CD4-positive, alpha-beta T cell (primary cell): ENCODE measurements at places on chromosomes 6 and 20. TPM values are rescaled to one million over a fixed set of nuclear protein-coding genes. Genes with fewer than 3 reads are reported as not detected.

The SUMO4 gene
- total RNA-seq = 8.7 TPM

The VSX1 gene
- total RNA-seq = not detected

The RAB44 gene
- 0.22 TPM for total RNA-seq

The CLPSL2 gene
- total RNA-seq = not detected

GRCh38 chr20:36670665-36671357 is 24.8 kb upstream of the SLA2 start:
- H3K36me3 ChIP-seq = peaks cover 9% of the 10 kb centered on the region
- no peak overlapping the region for H3K4me3 ChIP-seq
- no peaks in the 10 kb centered on the region for H3K27me3 ChIP-seq
- no peak for DNase-seq
- no peaks in the 10 kb centered on the region for H3K4me1 ChIP-seq

DNA sequence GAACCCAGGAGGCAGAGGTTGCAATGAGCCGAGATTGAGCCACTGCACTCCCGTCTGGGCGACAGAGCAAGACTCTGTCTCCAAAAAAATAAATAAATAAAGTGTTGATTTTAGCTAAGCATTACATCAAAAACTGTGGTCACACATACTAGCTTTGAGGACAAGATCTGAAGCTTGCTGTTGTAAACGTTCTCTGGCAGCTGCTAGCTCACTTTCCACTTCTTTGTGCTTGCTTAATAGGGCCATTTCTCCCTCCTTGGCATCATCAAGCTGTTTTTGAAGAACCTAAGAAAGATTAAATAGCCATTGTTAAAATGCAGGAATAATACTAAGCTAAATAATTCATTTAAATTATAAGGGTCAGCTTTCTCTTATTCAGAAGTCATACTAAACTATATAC is 55.7 kb downstream of the FAM184A start:
- H3K36me3 ChIP-seq = peaks cover 2% of the 10 kb centered on the region
- no peak for DNase-seq
- H3K27me3 ChIP-seq = no peaks in the 10 kb centered on the region
- H3K27ac ChIP-seq = no peak overlapping the region
- H3K4me3 ChIP-seq = no peak overlapping the region
- no peaks in the 10 kb centered on the region for H3K4me1 ChIP-seq

DNA sequence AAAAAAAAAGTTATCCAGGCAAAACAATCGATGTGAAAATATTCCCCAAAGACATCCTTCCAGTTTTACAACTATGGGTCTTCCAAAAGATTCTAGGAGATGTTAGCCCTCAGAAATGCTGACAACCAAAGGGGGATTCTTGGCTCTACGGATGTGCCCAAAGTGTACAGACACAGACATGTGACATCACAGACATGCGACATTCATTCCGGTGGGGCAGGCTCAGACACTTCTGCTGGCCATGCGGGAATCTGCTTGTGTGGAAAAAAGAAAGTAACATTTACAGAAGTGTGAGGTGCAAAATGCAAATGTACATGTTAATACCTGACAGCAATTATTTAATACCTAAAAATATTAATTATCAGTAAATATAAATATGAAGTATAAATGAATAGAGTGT is 268.6 kb downstream of the FOXC1 start:
- no peaks in the 10 kb centered on the region for H3K36me3 ChIP-seq
- no peak overlapping the region for H3K27ac ChIP-seq
- no peaks in the 10 kb centered on the region for H3K27me3 ChIP-seq
- H3K4me3 ChIP-seq = no peak overlapping the region
- no peak for DNase-seq

DNA sequence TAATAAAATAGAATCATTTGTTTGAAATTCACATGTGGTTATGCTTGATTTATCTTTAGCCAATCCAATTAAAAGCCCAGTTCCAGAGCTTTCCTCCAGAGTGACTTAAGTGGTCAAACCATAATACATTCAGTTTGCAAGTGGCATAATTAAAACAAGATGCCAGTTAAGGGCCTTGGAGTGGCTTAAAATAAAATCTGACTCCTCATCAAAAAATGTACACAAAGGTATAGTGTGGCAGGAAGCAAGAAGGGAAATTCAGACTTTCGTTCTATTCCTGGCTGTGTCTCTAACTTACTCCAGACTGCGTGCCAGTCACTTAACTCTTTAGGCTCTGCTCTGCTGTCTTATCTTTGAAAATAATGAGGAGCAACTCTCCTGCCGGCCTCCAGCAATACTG is 251.3 kb upstream of the PRND start:
- H3K27me3 ChIP-seq = peaks cover 10% of the 10 kb centered on the region
- no peaks in the 10 kb centered on the region for H3K4me1 ChIP-seq
- no peaks in the 10 kb centered on the region for H3K36me3 ChIP-seq
- H3K27ac ChIP-seq = no peak overlapping the region
- DNase-seq = no peak

DNA sequence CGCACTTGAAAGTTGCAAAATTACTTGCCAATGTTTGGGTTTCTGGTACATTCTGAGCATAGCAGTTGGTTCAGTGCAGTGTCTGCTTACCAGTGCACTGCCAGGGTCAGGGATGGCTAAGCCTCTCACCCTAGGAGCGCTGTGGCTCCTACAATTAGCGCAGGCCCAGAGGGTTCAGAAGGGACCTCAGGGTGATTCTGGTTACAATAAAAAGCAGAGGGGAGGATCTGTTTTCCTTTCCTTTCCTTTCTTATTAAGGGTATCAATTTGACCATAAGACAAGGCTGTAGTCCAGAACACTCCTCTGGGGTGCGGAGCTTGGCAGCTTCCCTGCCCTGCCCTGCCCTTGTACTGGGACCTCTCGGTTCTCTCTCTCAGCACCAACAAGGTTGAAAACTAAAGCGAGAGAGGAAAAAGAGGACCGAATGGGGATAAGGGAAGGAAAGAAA is 2.6 kb downstream of the MAFB start:
- no peak for DNase-seq
- H3K27me3 ChIP-seq = peaks cover 77% of the 10 kb centered on the region
- H3K4me1 ChIP-seq = peaks cover 26% of the 10 kb centered on the region
- H3K36me3 ChIP-seq = no peaks in the 10 kb centered on the region
- H3K4me3 ChIP-seq = peak overlapping the region; percentile 38

DNA sequence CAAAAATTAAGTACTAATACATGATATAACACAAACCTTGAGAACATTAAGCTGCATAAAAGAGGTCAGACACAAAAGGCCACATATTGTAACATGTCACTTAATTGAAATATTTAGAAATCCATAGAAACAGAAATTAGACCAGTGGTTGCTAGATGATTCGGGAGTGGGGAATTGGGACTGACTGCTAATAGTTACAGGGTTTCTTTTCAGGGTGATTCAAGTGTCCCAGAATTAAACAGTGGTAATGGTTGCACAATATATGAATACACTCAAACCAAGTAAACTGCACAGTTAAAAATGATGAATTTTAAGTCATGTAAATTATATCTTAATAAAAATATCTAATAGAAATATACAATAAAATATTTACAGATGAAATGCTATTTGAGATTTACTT is 174.5 kb downstream of the WDR27 start:
- no peak overlapping the region for H3K4me3 ChIP-seq
- peaks cover 8% of the 10 kb centered on the region for H3K4me1 ChIP-seq
- no peaks in the 10 kb centered on the region for H3K27me3 ChIP-seq
- H3K36me3 ChIP-seq = no peaks in the 10 kb centered on the region

- peaks cover 13% of the 10 kb centered on the region for H3K36me3 ChIP-seq
- H3K4me3 ChIP-seq = peak within 1 kb of the TSS; percentile 90
- peaks cover 41% of the 10 kb centered on the region for H3K4me1 ChIP-seq
- H3K27ac ChIP-seq = peak within 1 kb of the TSS; percentile 97
- peak; percentile 92 for DNase-seq
Observed at GRCh38 chr6:34236443-34237315, at the start of gene HMGA1. Gene HMGA1 (plus strand): TSS chr6:34236873. CDS start chr6:34240781, 3,908 bp downstream.

GRCh38 chr20:3760655-3761348 is 6.8 kb downstream of the ADISSP start:
- no peak for DNase-seq
- H3K36me3 ChIP-seq = peaks cover 3% of the 10 kb centered on the region
- peaks cover 6% of the 10 kb centered on the region for H3K4me1 ChIP-seq
- no peaks in the 10 kb centered on the region for H3K27me3 ChIP-seq
- H3K4me3 ChIP-seq = no peak overlapping the region

DNA sequence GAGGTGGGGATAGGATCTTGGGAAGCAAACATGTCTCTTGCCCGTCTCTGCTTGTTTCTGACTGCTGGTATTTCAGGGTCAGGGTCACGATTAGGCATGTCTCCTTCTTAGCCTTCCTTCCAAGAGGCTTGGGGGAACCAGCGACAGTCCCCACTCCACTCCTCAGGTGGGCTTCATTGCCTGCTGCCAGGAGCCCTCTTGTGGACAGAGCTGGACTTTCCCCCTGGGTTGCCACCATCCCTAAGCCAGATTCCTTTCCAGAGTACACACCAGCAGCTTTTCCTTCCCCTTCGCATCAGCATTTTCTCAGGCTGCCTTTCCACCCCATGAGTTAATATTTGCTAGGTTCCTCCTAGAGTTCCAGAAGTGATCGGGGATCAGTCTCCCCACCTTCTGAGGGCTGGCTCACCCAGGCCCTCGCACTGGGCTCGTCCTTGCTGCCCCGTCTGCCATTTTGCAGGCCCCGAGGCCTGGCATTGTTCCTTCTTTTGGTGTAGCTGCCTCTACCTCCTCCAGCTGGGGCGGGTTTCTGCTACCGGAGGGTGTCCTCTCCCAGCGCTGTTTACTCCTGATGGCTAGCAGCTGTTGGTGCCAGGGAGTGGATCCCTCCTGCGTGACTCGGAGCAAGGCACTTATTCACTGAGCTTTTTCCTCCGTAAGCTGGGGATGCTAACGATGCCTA is 8.8 kb upstream of the C20orf144 start:
- peak; percentile 45 for DNase-seq
- H3K27me3 ChIP-seq = no peaks in the 10 kb centered on the region
- no peaks in the 10 kb centered on the region for H3K36me3 ChIP-seq
- no peak overlapping the region for H3K4me3 ChIP-seq

DNA sequence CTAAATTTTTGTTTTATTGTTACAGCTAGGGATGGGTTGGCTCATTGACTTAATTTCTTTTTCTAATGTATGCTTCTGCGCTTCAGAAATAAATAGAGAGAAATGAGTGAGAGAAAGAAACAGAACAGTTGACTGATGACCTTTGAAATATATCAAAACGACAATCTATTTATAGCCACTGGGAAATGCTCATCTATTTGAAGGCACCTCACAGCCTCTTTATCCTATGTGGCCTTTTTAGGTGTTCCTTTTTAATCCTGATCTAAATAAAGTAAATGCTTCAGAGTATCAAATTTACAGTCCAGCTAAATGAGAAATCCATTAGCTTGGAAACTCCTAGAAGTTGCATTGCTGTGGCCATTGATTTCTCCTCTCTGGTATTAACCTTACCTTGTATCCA is 943.5 kb upstream of the CITED2 start:
- no peaks in the 10 kb centered on the region for H3K4me1 ChIP-seq
- DNase-seq = no peak
- no peak overlapping the region for H3K4me3 ChIP-seq

DNA sequence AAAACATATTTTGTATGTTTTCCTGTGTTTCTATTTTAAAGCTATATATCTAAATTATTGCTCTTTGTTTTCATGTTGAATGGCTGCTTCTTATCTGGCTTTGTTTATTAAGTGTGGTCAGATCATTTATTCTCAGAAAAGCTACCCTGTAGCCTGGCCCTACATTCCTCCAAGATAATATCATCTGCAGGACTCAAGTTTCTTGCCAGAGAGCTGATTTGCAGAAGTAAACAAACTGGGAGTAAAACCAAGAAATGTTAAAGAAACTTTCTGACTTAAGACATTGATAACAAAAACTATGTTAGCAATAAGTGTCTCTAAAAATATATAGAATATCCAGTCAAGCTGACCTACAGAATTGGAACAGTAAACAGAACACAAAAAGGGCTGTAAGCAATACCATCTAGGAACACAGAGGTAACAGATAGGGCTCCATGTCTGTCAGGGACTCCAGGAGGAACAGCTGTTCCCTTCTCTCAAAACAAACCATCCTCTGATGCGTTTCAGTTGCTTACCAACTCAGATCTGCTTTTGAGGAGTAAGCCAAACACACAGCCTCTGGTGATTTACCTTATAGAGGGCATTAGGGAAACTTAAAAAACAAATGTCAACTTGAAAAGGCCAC is 17.5 kb upstream of the CEP85L start:
- peaks cover 2% of the 10 kb centered on the region for H3K36me3 ChIP-seq
- peaks cover 14% of the 10 kb centered on the region for H3K4me1 ChIP-seq
- DNase-seq = no peak
- H3K27ac ChIP-seq = no peak overlapping the region

DNA sequence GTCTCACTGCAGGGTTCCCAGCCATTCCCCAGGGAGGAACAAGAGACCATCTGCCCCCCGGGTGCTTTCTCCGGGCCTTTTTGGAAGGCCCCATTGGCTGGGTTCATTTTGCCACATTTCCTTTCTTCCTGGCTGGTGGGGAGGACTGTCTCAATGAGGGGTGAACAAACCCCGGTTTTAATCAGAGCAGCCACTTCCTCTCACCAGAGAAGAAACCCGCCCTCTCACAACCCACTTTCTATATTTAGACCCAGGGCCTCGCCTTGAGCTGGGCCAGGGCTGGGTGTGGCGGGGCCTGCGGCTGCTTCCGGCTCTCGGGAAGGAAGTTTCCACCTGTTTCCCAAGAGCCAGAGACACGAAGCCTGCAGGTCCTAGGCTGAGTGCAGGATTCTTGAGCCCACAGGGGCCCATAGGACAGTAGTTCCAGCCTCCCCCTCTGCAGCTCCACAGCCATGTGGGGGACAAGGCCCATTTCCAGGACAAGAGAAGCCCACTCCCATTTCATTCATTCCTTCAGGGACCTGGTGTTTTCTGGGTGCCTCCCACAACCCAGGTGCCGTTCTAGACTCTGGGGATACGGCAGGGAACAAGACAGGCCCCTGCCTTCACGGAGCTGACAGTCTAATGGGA is 41.8 kb downstream of the RBM38 start:
- DNase-seq = peak; percentile 64
- H3K4me3 ChIP-seq = no peak overlapping the region
- no peaks in the 10 kb centered on the region for H3K36me3 ChIP-seq
- H3K27ac ChIP-seq = peak overlapping the region; percentile 56
- peaks cover 79% of the 10 kb centered on the region for H3K4me1 ChIP-seq
- H3K27me3 ChIP-seq = no peaks in the 10 kb centered on the region

GRCh38 chr6:148842296-148843019 is 95.6 kb downstream of the UST start:
- H3K27me3 ChIP-seq = no peaks in the 10 kb centered on the region
- no peak overlapping the region for H3K27ac ChIP-seq
- no peak overlapping the region for H3K4me3 ChIP-seq
- DNase-seq = no peak
- no peaks in the 10 kb centered on the region for H3K4me1 ChIP-seq

DNA sequence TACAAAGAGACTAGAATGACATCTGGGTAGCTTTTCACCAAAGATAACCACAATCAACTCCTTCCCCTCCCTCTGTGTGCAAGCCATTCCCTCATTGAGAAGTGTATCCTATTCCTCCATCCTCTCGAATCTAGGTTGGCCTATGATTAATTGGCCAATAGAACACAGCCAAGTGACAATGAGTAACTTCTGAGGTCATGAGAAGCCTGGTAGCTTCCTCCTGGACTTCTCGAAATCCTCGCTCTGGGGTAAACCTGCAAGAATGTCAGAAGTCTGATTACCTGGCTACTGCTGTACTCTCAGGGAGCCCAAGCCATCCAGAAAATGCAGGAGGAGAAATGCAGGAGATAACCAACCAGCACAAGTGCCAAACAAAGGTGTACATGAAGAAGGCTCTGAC is 13.1 kb downstream of the ARHGAP18 start:
- H3K27ac ChIP-seq = no peak overlapping the region
- H3K4me1 ChIP-seq = peaks cover 5% of the 10 kb centered on the region
- H3K36me3 ChIP-seq = no peaks in the 10 kb centered on the region
- no peaks in the 10 kb centered on the region for H3K27me3 ChIP-seq
